ENCODE measurements at places on chromosomes 7 and 10.
A peak's percentile ranks its signal among the peaks of the same experiment; 100 is the strongest.

GRCh38 chr10:30862486-30862885 is 169.2 kb downstream of the ZNF438 start:
- no peak for DNase-seq

DNA sequence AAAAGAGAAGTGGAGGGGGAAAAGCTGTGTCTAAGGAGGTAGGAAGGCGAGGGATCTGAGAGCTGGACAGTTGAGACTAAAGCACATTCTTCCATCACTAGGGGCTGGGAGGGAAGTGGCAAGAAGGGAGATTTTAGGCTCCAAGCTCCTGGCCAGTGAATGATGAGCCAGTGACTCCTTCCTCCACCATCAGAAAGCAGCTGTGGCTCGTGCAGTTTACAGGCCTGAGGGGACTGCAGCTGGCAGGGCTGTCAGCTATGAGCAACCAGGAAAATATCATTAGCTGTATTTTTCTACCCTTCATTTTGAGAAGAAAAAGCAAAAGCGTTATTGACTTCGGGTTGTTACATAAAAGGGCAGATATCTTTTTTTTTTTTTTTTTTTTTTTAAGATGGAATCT is 60.7 kb downstream of the GPAM start:
- DNase-seq = no peak

DNA sequence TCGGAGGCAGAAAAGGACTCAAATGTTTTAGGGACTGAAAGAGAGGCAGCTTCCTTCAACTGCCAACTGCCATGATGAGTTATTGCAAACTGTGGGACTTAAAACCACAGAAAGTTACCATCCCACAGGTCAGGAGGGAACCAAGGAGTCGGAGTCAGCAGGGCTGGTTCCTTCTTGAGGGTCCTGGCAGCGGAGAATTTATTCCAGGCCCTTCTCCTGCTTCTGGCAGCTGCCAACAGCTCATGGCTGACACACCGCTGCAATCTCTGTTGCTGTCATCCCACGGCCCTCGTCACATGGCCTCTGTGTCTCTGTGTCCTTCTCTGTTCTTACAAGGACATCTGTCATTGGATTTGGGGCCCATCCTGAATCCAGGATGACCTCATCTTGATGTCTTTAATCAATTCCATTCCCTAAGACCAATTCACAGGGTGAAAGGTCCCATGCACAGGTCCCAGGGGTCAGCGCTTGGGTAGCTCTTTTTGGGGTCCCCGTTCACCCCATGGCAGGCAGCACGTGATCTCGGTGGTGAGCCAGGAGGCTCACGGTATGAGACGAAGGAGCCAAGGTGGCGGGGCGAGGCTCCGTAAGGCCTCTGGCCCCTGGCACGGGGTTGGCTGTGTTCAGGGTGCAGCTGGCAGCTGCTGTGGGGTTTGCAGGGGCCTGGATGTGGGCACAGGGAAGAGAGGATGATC is 27.4 kb upstream of the PSMG3 start:
- no peak for DNase-seq

- peak; percentile 90 for DNase-seq
Observed at GRCh38 chr7:875051-875450, 1.3 kb upstream of the GET4 start.

- DNase-seq = no peak
Observed at GRCh38 chr7:28754027-28754426, 204.1 kb downstream of the TRIL start.

DNA sequence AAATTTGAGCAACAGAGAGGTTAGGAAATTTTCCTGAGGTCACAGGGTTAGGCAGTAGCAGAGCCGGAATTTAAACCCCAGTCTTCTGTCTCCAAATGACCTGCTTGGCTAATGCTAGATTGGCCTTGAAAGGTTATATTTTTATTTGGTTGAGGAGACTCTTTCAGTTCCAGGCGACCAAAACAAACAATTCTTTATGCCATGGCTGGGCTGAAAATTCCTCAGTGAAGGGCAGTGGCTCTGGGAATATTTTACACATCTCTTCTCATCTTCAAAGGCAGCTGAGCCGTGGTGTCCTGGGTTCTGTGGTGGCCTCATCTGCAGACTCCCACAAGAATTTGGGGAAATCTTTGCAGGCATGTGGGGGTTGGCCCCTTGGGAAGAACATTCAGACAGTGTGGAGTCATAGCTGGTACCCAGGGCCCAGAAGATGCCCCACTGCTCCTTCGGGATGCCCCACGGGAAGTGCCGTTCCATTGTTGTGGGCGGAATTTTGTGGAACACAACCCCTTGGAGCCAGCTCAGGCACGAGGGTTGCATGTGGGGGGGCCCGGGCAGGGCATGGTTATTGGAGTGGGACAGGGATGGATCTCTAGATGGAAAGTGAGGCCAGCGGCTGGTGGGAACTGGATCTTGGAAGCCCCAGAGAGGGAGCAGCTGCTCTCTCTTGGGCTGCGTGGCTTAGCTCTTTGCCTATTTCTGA is 33.2 kb downstream of the RPS24 start:
- DNase-seq = no peak

GRCh38 chr7:91342346-91342745 is 78.1 kb downstream of the FZD1 start:
- no peak for DNase-seq

DNA sequence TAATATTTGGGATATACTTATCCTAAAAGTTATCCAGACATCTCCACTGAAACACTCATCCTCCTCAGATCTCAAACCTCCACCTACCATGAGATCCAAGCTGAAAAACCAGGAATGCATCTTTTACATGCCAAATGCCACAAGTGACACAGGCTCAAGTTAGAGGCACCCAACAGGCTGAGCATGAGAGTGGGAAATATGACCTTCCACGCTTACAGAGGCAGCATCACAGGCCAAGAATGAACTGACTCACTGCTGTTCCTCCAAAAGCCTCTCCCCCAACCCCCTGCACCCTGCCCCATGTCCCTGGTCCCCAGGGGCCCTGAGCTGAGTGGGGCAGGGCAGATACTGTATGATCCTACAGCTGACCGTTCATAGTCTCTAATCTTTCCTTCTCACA is 4.8 kb upstream of the MTPAP start:
- DNase-seq = no peak
